ENCODE measurements at places on chromosomes 3 and 15. TPM values are rescaled to one million over a fixed set of nuclear protein-coding genes. Genes with fewer than 3 reads are reported as not detected.

DNA sequence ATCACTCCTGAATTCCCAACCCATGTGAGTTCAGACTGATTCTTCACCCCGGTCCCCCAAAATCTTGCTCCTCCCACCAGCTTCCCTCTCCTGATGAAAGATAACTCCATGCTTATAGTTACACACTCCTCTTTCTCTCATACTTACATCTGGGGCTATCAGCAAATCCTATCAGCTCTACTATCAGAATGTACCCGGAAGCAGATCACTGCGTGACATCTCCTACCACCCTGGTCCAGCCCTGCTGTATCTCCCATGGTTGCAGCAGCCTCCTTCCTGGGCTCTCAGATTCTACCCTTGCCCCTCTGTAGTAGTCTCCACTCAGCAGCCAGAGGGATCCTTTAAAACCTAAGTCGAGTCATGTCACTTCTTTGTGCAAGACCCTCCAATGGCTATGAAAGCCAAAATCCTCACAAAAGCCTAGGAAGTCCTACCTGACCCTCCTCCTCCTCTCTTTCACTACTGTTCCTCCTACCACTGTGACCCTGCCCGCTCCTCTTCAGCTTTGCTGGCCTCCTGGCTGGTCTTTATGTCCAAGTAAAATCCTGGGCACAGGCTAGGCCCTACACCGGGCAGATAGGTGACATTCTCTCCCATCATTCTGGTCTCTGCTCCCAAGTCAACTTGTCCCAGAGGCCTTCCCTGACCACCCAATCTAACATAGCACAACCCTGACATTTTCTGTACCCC, 16.2 kb downstream of the XIRP1 start:
- no peak for DNase-seq

The SPATA12 gene
- not detected for total RNA-seq

The LHFPL4 gene
- not detected for total RNA-seq

GRCh38 chr3:109081746-109082510, 36.0 kb downstream of the MORC1 start:
- DNase-seq: no peak

DNA sequence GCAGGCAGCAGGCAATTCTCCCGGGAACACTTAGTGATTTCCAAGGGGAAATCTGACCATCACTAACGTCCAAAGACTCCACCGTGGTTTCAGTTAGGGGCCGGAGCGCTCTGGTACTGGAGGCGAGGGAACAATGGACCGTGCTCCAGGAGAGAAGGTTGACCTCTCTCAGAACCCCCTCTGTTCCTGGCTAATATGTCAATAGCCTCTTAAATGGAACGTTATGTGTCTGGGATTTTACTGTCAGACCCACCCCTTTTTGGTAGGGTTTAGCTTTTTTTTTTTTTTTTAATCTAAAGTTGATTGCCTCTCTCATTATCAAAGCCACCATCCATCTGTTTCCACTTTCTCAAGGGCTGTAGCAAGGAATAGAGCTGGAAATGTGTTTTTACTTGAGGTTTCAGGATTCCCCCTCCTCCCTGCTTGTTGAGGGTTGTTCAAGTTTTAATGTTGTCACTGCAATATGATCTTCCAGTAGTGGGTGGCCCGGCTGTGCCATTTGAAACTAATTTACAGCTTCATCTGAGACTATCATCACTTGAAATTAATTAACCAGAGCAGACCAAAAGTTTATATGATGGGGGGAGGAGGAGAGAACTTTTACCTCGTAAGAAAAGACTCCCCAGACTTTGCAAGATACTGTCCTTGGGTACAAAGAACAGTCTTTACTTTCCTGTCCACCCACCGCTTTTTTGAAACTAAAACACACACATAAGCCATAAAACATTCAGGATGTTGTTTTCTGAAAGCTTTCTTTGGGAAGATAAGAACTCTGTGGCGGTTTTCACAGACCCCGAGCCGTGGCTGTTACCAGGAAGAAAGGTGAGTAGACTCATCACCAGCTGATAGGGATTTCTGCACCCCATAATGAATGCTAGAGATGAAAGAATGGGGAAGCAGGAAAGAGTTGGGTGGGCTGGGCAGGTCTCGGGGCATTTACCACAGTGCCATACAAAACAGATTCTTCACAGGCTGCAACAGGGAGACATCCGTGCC, 187.8 kb downstream of the UACA start:
- no peak for DNase-seq

The RNF13 gene
- 54.8 TPM for total RNA-seq

The GOLGA6A gene
- total RNA-seq: not detected

- DNase-seq: no peak
Measured at GRCh38 chr3:16401273-16401672, 112.2 kb downstream of the RFTN1 start.

Data from T-cell (primary cell).